ENCODE measurements at places on chromosomes 16 and 17. TPM values are rescaled to one million over a fixed set of nuclear protein-coding genes. Genes with fewer than 3 reads are reported as not detected.

MYH8 gene
- total RNA-seq: not detected

PSMB10 gene
- total RNA-seq: 41.8 TPM

KRT13 gene
- total RNA-seq: 0.48 TPM

NLRP1 gene
- 2.6 TPM for total RNA-seq

ORMDL3 gene
- 33.9 TPM for total RNA-seq

KRT17 gene
- 0.90 TPM for total RNA-seq

COL1A1 gene
- 7.9 TPM for total RNA-seq

RUNDC3A gene
- 0.54 TPM for total RNA-seq

GPR139 gene
- not detected for total RNA-seq

SPN gene
- total RNA-seq: not detected

MEAK7 gene
- total RNA-seq: 59.6 TPM

BCKDK gene
- total RNA-seq: 34.4 TPM

MT1H gene
- total RNA-seq: not detected

KRTAP2-2 gene
- not detected for total RNA-seq

PRAC1 gene
- total RNA-seq: not detected

CCL8 gene
- total RNA-seq: not detected

HAGH gene
- 69.2 TPM for total RNA-seq

KRTAP4-9 gene
- total RNA-seq: not detected

PDF gene
- 46.8 TPM for total RNA-seq

OR3A3 gene
- not detected for total RNA-seq

OR2C1 gene
- total RNA-seq: not detected

TNK1 gene
- total RNA-seq: 2.0 TPM

LITAFD gene
- total RNA-seq: not detected

TP53 gene
- 46.4 TPM for total RNA-seq

ADAD2 gene
- not detected for total RNA-seq

SOX8 gene
- total RNA-seq: 1.5 TPM

SPNS2 gene
- 14.1 TPM for total RNA-seq

KLHL10 gene
- total RNA-seq: 0.08 TPM

TMC5 gene
- 6.4 TPM for total RNA-seq

PDIA2 gene
- 0.13 TPM for total RNA-seq

UBE2O gene
- 34.5 TPM for total RNA-seq

ARMC5 gene
- 12.7 TPM for total RNA-seq

DNASE1L2 gene
- 1.2 TPM for total RNA-seq

HSF5 gene
- total RNA-seq: not detected

CSH2 gene
- total RNA-seq: not detected

ALDOC gene
- 1.8 TPM for total RNA-seq

ODAD4 gene
- 1.4 TPM for total RNA-seq

TSNAXIP1 gene
- total RNA-seq: 0.34 TPM

KRT34 gene
- total RNA-seq: 0.38 TPM

All from A549 treated with RU486 at 1 μM for 4 hours (cell line).